ENCODE measurements at places on chromosomes 1 and 21. TPM values are rescaled to one million over a fixed set of nuclear protein-coding genes. Genes with fewer than 3 reads are reported as not detected.

Gene CBS
- 47.0 TPM for total RNA-seq

Gene NGF
- 16.9 TPM for total RNA-seq

Gene NCMAP
- total RNA-seq, result not detected

Gene SPRR2G
- total RNA-seq, result not detected

Gene GBP4
- total RNA-seq, result 2.3 TPM
